ENCODE measurements at places on chromosomes 4 and X.

GRCh38 chr4:17781300-17782287 lies at the start of gene FAM184B:
FAM184B (minus strand) TSS chr4:17781621; CDS start chr4:17781299, 322 bp downstream.
- no peak for DNase-seq

GRCh38 chrX:2507904-2508627 lies 7.3 kb upstream of the DHRSX start:
- no peak for DNase-seq

DNA sequence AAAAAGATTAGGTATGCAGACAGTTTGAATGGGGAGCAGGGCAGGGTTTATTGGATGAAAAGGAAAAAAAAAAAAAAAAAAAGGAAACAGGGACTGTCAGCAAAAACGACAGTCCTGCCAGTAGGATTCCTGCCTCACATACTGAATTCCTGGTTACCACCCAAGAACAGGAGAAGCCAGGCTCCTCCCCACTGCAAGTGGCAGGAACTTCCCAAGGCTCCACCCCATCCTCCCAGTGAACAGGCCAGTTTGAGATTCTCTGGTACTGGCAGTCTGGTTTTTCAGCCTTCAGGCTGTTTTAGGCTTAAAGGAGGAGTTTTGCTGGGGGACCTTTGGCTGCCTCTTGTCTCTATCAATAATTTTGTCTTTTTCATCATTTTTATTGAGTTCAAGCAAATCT lies 360.0 kb upstream of the CXorf51A start:
- DNase-seq, result no peak

GRCh38 chrX:69203638-69204037 lies 38.4 kb upstream of the PJA1 start:
- no peak for DNase-seq

DNA sequence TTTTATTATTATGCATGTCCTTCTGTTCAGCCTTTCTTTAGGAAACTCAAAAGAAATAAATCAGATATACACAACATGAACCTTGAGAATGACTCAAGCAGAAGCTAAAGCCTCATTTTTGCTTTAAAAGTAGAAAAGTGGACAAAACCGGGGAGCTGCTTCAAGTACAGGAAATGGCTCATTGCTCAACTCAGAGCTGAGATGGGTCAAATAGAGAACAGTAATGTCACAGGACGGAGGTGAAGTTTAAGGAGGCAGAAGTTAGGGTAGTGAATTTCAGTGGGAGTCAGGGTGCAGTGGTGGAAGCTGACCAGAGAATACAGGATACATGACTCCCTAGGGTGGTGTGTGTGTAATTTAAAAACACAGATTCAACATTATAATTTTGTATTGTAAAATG lies 22.2 kb downstream of the PHKA2 start:
- no peak for DNase-seq

GRCh38 chr4:60729194-60729593 lies 470.9 kb upstream of the ADGRL3 start:
- DNase-seq, result no peak

- DNase-seq, result no peak
These were observed 89.7 kb downstream of the TMEM131L start for GRCh38 chr4:153555730-153556434.

GRCh38 chrX:13750204-13750603 lies 15.7 kb downstream of the OFD1 start:
- peak; percentile 13 for DNase-seq

GRCh38 chrX:13452283-13452682 lies 117.1 kb upstream of the EGFL6 start:
- no peak for DNase-seq

GRCh38 chrX:104084534-104085277 lies 8.7 kb upstream of the TMSB15C start:
- DNase-seq, result no peak

Measured in NCI-H524 treated with DMSO at 0.1 percent for 48 hours (cell line).